ENCODE measurements at places on chromosomes 11 and 22.

DNA sequence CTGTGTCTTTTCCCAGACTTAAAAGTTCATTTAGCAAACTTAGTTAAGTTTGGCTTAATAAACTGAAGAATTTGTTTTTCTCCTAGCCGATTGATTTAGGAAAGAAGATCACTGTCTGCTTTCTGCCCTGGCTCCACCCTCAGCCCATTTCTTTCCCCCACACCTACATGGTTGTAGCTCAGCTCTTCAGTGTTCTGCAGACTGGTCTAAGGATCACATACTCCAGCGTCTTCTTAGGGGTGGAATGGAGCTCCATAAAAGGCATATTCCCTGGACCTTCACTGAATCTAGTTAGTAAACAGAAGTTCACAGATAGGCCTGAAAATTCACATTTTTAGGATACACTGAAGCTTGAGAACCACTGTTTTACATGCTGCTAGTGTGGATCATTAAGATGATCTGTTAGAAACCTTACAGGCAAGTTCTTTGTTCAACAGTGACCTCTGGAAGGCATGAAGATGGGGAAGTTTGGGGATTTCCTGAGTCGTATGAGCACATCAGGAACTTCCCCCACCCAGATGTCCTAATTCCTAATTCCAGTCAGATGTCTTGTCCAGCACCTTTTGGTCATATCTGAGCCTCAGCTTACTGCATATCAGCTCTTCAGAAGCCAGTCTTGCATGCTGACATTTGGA, 16.8 kb downstream of the PIWIL4 start:
- no peak for DNase-seq

DNA sequence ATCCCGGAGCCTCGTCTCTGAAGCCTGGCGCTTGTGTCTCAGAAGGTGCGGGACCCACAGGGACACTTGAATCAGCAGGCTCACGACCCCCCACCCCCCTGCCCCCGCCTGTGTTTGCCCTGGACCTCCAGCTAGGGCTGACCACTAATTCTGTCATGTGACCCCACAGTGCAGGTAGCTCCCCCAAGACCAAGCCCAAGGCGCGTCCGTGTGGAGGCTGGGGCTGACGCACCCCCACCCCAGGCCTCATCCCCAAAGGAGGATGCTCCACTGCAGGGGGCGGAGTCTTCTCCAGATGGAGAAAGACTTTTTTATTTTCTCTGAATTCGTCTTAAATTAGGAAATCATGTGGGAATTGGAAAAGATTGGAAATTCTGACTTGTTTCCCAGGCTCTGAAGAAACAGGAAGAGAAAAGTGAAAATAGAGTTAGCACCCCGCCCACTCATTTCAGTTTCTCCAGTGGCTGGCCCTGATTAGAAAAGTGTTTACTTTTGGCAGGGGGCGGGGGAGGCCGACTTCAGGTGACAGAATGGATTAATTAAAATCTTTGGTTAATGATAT, 1.0 kb upstream of the RELA start:
- DNase-seq, result no peak

- no peak for DNase-seq
These were observed 67.4 kb downstream of the ZBTB44 start for GRCh38 chr11:130247319-130247718.

DNA sequence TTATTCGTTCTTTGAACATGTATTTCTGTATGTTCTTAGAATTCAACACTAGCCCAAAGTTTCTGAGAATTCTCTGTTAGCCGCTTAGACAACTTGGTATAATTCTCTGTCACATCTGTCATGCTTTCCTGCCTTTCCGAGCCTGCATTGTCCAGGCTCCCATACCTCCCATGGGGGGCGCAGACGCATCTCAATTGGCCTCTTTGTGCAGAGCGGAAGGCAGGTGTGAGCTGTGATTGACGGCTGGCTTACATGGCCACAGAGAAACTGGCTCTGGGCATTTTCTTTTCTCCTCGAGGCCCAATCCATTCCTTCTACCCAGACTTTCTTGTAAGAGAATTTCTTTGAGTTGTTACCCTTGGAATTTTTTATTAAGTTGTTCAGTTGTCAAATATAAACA, 132.7 kb upstream of the SESN3 start:
- no peak for DNase-seq

DNA sequence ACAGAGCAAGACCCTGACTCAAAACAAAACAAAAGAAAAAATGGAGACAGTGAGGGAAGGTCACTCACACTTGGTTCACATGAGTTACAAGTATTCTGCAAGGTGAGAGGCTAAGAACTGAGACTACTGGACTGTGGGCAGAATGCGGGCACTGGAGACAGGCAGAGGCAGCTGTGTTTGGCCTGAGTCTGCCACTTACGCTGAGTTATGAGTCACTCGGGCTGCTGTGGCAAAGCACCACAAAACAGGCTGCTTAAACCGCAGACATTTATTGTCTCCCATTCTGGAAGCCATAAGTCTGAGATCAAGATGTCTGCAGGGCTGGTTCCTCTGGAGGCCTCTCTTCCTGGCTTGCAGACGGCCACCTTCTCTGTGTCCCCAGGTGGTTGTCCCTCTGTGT, 122.8 kb downstream of the SHANK2 start:
- peak; percentile 10 for DNase-seq

DNA sequence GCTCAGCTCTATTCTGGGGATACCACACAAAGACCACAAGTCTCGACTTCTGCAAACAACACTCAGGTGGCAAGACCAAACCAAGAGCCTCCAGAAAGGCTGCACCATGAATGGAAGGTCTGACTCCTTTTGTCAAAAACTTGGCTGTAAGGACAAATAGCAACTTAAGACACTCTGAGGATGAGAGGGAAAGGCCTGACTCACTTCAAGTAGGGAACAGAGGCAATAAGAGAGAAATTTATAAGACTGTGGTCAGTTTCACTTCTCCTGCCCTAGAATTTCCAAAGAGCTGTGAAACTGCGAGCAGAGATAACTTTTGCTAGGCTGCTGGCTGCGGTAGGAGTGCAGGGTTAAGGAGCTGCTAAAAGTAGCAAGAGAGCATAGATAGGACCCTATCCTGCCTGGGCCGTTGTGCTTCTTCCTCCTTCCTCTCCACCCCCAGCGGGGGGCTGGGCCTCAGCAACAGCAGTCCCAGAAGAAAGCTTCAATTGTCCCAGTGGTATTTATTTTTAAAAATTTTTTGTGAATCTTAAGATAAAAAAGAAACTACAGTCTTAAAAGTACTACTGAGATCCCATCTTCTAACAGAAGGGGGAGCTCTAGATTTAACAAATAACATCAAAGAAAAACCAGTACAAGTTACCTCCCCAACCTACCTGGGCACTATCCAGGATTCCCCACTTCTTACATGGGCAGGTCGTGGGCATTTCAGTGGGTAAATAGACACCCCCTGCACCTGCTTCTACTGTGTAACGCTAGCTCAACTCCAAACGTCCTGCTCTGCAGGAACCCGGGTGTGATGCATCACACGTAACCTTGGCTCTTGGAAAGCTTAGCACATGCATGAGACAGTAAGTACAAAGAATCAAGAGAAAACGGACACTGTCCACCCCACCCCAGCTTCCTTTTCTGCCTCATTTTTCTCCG, 66.4 kb downstream of the SGSM3 start:
- DNase-seq, result no peak

- DNase-seq, result no peak
These were observed 16.5 kb downstream of the TOLLIP start for GRCh38 chr11:1292644-1293618.

- DNase-seq, result no peak
These were observed 301.1 kb downstream of the SHANK2 start for GRCh38 chr11:70951139-70951804.

DNA sequence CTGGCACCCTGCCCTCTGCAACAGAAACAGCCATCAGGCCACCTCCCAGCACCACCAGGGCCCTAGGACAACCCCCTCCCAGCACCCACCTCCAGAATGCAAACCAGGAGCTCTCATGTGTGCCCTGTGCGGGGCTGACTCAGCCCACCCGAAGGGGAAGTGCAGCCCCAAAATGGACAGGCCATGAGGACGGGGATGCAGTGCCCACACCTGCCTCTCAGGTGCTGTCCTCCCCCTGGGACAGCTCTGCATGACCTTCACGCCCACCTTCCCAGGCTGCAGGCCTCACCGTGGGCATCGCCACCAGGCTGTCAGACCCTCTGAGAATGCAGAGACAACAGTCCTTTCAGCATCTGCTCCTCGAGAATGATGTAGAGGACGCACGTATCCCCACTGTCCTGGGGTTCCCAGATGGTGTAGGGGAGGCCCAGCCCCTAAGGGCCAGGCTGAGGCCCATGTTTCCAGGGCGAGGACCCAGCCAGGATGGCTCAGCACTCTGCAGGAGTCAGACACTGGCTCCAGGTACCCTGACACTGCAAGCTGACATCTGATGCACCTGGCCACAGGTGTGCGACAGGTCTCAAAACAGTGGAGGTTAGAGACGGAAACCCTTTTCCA, 13.5 kb downstream of the MOB2 start:
- no peak for DNase-seq

DNA sequence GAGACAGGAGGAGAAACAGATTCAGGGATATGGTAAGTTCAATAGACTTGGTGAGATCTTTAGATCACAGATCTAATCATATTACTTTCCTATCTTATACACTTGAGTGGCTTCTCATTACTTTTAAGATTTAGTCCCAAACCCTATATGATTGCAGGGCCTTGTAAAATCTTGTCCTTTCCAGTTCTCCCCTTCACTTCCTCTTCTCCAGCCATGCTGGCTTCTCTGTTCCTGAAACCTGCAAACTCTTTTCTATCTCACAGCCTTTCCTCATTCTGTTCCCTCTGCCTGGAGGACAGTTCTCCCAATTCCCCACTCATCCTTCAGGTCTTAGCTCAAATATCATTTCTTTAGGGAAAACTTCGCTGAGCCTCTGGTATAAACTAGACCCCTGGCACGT, 65.9 kb upstream of the BIRC3 start:
- no peak for DNase-seq

DNA sequence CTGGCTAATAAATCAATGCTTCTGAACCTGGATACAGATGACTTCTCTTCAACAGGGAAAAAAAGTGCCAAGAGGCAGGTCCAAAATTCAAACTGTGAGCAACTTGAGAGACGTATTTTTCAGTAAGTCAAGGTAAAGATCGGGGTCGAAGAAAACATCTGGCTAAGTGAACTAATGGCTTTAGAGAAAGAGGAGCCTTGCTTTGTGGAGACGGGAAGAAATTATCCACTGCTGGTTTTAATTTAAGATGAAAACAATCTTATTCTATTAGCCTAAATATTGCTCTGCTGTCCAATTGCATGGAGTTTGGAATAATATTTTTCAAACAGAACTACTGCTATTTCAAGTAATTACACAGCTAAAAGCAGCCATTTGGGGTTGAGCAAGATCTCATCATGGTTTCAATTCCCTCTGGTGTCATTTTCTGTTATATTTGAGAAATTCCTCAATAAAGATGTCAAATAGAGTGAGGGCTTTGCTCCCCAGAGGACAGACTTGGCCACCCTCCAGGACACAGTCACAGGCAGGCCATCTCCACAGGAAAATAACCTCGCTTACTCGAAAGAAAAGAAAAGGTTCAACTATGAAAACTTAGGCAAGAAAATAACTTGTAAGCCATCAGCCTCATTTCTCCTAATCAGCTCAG, 29.8 kb downstream of the SCUBE1 start:
- DNase-seq, result no peak

DNA sequence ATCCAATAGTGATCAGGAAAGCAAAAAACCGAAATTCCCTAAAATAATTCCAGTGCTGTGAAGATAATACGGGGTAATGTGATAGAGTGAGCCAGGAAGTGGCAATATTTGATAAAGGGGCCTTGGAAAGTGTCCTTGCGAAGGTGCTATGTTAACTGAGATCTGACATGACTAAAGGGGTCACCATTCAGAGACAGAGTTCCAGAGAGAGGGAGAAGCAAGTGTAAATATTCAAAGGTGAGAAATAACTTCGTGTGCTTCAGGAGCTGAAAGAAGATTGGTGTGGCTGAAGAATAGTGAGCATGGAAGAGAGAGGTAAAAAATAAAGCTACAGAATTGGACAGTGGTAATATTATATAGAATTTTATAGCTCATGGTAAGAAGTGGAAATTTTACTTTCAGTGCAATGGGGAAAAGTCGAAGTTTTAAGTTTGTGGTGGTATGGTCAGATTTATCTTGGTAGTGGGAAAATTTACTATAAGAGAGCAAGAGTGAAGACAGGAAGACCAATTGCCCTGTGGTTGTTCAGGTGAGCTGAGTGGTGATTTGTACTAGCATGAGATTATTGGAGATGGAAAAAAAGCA, 164.5 kb downstream of the JRKL start:
- no peak for DNase-seq

- no peak for DNase-seq
These were observed 31.3 kb downstream of the CYTH4 start for GRCh38 chr22:37313376-37314314.

GRCh38 chr11:16899708-16900303, 114.4 kb downstream of the PLEKHA7 start:
- DNase-seq, result no peak

DNA sequence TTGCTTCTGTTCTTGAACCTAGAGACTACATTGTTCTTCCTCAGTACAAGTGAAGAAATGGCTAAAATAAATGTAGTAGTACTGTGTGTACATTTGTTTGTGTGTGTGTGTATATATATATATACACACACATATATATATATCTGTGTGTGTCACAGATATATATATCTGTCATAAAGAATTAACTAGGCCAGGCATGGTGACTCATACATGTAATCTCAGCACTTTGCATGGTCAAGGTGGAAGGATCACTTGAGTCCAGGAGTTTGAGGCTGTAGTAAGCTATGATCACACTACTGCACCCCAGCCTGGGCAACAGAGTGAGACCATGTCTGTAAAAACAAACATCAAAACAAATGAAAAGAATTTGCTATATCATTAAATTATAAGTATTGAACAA, 164.8 kb downstream of the DYNC2H1 start:
- no peak for DNase-seq

DNA sequence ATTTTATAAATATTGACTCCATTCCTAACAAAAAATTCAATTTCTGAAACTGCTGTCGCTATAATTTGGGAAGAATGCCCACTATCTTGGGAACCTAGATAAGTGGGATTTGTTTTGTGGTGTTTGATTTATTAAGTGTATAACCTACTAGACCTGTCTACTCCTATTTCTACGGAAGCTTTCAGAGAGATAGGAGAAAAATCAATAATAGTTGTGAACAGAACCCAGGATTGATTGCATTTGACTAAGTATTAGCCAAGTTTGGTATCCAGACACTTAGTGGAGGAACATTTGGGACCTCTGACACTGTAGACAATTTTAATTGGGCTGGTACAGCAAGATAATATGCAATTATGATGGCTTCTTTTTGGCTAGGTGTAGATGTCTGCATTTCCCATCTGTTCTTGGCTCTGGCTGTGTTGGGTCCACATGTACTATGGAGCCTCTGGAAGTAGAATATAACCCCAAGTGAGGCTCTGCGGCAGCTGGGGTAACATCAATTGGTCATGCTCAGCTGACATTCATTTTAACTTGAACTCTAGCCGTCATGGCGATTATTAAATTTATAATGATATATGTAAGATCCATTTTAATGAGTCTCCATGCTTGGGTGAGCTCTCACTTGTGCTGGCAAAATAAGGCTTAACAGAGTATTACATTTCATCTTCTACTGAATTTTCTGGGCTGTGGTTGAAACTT, 111.5 kb upstream of the E2F8 start:
- no peak for DNase-seq

DNA sequence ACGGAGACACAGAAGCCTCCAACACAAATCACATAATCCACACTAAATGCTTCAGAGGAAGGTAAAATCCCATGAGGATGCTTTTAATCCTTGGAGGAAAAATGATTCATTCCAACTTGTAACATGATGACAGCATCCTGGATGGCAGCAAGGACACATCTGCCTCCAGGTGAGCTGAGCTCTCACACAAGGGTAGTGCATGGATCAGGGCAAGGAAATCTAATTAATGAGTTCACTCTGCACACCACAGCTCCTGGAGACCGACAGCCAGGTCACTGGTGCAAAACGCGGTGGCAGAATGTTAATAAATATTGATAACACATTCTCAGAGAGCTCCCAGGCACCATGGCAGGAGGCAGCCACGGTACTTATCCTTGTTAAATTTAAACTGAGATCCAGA, 40.3 kb upstream of the CYP2D6 start:
- DNase-seq, result no peak

All from HFF-Myc (cell line).